ENCODE measurements at places on chromosomes 2 and 18.

DNA sequence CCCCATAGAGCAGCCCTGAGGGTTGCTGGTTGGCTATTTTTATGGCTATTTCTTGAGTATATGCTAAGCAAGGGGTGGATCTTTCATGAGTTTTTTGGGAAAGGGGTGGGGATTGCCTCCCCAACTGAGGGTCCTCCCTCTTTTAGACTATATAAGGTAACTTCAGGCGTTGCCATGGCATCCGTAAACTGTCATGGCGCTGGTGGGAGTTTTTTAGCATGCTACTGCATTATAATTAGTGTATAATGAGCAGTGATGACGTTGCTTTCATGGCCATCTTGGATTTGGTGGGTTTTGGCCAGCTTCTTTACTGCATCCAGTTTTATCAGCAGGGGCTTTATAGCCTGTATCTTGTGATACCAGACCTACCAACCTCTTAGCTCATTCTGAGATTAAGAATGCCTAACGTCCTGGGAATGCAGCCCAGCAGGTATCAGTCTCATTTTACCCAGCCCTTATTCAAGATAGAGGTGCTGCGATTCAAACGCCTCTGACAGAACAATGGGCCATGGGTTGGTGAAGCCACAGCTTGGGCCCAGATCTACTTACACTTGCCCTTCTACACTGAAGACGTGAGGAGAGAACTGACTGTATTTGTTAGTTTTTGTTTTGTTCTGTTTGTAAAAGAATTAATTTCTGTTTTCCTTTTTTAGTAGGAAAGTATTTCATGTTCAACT, 53.8 kb upstream of the TMEM163 start:
- DNase-seq = no peak

DNA sequence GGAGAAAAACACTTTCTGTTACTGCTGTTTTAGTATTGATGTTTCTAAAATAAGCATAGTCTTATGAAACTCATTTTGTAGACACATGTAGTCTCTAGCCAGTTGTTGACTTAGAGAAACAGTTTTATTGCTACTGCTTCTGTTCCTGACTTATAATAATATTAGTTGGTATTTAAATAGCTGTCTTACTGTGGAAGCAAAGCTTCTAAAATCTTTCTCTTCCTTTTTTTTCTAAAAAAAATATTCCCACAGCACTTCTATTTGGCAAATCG, 121.8 kb downstream of the MTX2 start:
- no peak for DNase-seq

DNA sequence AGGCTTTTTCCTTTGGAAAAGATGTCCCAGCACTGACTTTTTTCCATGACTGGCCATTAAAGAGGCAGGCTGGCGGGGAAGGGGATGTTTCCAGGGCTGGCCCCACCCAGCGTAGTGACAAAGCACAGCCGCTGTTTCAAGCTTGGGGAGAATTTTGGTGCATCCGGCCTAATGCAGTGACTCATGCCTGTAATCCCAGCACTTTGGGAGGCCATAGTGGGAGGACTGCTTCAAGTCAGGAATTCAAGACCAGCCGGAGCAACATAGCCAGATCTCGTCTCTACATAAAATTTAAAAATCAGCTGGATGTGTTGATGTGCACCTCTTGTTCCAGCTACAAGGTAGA, 78.0 kb upstream of the SH3BP4 start:
- no peak for DNase-seq

- no peak for DNase-seq
These were observed 15.3 kb upstream of the THSD7B start for GRCh38 chr2:136750065-136750464.

- no peak for DNase-seq
These were observed 48.5 kb upstream of the CAB39 start for GRCh38 chr2:230664128-230664527.

DNA sequence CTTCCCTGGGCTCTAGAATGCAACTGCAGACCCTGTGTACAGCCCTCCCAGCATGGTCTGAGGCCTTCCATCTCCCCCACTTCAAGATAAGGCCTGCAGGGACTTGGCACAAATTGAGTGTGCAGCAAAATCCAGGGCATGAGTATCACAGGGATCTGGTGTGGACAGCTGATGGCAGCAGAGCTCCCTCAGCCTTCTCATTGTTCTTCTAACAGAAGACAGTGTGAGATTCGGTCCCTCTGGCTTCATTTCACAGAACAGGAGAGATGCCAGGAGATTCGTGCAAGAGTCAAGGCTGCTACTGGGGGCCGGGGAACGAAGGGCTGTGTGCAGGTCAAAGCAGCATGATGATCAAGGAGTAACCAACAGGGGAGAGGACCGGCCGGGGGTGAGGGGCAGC, 85.8 kb downstream of the UXS1 start:
- no peak for DNase-seq

DNA sequence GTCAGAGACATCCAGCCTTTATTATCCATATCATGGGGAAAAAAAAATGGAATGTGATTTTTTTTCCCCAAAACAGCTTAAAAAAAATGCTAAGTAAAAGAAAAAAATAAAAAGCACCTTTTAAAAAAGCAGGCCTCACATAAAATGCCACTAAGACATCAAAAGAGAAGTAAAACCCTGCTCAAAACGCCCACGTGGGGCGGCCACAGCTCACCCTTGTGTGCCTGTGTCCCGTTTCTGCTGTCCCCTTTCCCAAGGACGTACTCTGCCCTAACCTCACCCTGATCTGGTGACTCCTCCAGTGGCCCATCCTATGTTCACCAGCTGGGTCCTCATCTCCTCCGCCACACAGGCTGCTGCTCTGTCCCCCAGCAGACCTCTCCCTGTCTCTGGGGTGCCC, 125.4 kb downstream of the NEDD4L start:
- no peak for DNase-seq

DNA sequence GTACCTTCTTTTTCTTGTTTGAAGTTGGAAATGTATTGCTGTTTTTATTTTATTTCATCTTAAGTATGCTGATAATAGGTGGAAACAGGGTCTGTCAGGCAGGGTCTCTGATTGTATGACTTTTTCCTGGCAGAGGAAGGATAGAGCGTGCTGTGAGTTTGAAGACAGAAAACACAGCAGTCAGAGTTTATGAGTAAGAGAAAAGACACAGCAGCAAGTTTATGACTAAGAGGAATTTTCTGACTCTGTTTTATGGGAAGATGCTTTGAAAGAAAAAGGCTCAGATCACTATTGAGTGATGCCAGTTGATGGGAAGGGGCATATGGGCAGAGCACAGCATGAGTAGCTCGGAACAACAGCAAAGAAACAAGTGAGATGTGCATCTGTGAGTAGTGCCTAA, 379.1 kb downstream of the MEIS1 start:
- no peak for DNase-seq

DNA sequence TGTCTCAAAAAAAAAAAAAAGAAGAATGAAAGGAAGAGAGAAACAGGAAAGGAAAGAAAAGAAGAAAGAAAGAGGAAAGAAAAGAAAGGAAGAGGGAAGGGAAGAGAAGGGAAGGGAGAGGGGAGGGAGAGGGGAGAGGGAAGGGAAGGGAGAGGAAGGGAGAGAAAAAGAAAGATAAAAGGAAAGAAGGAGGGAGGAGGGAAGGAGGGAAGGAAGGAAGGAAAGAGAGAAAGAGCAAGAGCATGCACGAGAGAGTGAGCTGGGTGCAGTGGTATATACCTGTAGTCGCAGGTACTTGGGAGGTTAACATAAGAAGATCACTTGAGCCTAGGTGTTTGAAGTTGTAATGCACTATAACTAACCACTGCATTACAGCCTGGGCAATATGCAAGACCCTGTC, 6.6 kb upstream of the BAZ2B start:
- DNase-seq = no peak

DNA sequence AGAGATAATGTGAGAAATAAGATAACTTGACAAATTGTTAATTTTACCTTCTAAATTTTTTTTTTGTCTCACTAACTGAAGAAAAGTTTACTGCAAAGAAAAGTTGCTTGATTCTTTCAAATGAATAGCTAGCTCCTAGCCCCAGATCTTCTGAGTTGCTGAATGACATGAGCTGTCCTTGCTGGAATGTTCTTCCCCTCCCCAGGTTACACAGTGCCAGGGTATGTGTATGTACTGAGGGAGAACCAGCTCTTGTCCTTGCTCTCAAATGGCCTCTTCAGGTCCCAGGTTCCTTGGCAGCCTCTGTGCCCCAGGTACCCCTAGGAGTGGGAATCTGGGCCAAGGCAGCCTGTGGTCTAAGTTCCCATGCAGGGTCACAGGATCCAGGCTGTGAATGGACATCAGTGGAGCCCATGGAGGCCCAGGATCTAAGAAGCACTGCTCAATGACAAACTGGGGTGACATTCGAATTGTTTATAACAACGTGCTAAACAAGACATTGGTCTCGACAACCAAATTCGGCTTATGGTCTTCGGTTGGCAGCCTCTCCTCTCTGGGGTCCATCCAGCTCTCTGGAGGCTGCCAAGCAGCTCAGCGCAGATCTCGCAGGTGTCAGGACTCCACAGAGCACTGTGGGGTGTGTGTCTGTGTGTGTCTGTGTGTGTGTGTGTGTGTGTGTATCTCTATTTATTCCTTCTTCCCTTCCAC, 17.1 kb upstream of the INO80C start:
- no peak for DNase-seq

DNA sequence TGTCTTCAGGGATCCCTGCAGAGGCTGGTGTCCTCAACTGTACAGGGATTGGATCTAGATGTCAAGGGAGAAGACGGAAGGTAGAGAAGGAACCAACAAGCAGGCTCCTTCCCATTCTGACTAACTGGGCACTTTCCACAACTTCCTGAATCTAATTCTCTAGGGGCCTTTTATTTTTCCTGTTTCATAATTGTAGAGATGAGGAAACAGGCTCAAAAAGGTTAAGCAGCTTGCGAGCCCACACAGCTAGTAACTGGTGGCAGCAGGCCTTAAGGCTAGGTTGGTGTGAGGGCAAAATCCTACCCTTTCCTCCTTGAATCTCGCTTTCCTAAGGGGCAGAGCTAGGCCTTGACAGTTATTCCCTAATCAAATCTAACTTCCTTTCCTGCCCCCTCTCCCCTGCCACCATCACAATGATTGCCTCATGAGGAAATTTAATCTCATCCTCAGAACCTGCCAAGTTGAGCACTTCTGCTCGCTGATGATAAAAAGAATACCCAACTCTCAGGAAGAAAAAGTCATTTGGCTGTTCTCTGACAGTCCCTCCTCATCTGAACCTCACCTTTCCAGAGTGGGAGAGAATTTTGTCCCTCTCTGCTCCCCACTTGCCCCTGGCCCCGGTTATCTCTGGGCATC, 35.7 kb upstream of the POLE4 start:
- peak; percentile 95 for DNase-seq

- DNase-seq = no peak
These were observed 34.8 kb downstream of the RAPH1 start for GRCh38 chr2:203500297-203500696.

DNA sequence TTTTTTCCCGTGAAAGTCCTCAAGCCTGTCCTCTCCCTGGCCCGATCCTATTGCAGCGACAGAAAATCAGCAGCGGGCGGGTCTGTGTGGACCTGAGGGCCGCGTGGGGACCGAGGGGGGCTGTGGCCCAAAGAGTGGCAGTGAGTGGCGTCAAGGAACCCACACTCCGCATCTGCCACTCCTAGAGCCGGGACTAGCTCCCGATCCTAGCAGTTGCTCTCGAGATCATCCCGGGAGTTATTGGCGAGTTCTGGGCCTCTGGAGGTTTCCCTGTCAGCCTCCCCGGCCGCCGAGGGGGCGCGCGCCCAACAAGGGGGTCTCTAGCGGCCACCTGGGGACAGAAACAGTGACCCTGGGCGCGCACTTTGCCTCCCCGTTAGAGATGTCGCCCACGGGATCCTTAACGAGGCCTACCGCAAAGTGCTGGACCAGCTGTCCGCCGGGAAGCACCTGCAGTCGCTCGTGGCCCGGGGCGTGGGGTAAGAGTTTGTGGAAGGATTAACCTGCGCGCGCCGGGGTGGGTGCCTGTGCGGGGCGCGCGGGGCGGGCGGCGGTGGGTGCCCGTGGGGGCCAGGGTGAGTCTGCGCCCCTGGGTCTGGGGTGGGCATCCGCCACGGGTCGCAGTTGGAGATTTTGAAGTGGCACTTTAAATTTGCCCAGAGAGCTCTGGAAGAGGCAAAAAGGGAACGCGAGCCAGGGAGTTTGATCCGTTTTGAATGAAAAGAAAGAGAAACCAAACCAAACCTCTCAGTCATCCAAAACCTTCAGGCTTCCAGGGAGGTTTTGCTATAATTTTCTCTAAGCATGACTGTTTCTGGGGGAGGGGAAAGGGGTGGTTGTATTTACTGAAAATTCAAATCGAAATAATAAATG, 3.5 kb downstream of the ADCYAP1 start:
- no peak for DNase-seq

- no peak for DNase-seq
These were observed 24.5 kb downstream of the TYMS start for GRCh38 chr18:681985-682384.
